Stimulated activated CD4-positive, alpha-beta T cell treated with anti-CD3 and anti-CD28 coated beads, Interleukin-1b, Interleukin-23, amount 100 ng/mL, for 1 hour (primary cell): ENCODE measurements at places on chromosomes 1 and 21.

- DNase-seq = no peak
These were observed 27.6 kb downstream of the SLC44A5 start for GRCh38 chr1:75583282-75583681.

DNA sequence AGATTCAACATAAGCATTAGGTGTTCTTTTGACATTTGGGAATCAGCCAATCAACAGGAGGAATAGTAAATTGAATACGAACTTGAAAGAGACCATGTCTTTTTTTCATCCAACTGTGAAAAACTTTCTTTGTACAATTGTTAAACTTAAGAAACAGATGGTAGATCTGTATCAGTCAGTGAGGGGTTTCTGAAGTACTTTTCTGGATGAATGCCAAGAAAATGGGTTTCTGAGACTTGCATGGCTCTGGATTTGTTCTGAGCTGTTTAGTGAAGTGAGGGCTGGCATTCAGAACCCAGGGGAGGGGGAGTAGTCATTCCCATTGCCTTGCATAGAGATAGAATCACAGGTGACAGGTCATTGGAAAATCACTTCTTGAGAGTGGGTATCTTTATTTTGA lies 37.4 kb downstream of the PTPRC start:
- no peak for DNase-seq

- DNase-seq = no peak
These were observed 28.5 kb upstream of the C1orf105 start for GRCh38 chr1:172391976-172392375.

DNA sequence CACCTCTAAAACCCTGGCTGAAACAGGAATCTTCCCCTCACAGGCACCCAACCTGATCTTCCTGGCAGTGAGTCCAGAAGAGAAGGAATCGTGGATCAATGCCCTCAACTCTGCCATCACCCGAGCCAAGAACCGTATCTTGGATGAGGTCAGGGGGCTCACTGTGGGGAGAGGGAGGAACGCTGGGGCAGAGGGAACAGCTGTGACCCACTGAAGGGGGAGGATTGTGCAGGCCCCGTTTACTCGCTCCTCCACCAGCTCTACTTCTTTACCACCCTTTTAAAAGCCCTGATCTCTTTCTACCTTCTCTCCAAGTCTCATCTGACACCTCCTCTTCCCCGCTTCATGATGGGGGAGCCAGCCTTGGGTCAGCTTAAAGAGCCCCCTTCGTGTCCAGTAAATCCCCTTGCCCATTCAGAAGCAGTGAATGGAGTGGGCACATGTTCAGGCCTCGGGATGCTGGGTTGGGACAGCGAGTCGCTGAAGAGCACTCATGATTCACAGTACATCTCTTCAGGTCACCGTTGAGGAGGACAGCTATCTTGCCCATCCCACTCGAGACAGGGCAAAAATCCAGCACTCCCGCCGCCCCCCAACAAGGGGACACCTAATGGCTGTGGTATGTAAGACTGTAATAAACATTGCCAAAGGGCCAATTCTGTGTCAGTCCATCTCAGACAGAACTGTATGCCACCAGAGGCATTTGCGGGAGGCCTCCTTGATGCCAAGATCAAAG lies 7.3 kb downstream of the PLEKHO1 start:
- no peak for DNase-seq

DNA sequence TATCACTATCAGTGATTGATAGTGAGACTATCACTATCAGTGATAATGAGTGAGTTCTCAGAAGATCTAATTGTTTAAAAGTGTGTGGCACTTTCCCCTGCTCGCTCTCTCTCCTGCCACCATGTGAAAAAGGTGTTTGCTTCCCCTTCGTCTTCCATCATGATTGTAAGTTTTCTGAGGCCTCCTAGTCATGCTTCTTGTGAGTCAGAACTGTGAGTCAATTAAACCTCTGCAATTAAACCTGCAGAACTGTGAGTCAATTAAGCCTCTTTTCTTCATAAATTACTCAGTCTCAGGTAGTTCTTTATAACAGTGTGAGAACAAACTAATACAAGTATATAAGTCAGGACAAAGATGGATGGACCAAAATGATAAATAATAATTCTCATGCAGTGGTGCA lies 7.0 kb upstream of the IL23R start:
- DNase-seq = no peak

DNA sequence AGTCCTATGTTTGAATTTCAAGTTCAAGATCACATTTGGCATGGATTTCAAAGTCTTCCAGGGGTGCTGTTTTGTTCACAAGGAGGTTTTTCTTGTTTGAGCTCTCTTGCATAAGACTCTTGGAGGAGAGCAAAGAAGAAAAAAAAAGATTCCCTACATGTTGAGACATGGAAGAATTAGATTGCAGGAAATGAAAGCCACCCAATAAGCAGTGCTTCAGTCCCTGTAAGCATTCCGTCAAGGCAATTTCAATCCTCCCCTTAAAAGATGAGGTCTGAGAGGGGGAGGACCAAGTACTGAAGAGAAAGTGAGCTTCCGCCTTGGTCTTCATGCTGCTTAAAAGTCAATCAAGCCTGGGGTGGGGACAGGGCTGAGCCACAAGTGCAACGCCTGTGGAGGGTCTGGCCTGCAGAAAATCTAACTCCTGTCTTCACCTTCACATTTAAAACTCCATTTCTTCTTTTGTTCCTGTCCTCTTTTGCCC lies 50.2 kb downstream of the LPAR3 start:
- DNase-seq = no peak

DNA sequence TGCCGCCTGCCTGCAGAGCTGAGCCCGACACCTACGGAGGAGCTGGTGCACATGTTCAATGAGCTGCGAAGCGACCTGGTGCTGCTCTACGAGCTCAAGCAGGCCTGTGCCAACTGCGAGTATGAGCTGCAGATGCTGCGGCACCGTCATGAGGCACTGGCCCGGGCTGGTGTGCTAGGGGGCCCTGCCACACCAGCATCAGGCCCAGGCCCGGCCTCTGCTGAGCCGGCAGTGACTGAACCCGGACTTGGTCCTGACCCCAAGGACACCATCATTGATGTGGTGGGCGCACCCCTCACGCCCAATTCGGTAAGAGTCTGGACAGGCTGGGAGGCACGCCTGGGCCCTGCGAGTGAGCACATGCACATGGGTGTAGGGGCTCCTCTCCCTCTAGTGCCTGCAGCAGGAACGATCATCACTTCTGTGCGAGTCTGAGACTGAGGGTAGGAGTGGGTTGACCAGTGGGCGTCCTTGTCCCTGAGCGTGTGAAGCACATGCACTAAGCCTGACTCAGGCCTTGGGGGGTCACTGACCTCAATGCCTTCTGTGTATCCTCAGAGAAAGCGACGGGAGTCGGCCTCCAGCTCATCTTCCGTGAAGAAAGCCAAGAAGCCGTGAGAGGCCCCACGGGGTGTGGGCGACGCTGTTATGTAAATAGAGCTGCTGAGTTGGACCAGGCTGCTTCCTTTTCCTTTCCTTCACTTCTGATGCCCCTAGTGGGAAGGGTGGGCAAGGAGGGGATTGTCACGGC lies 6.9 kb downstream of the DMAP1 start:
- no peak for DNase-seq

- no peak for DNase-seq
These were observed 94.2 kb downstream of the DISC1 start for GRCh38 chr1:231720652-231721325.

DNA sequence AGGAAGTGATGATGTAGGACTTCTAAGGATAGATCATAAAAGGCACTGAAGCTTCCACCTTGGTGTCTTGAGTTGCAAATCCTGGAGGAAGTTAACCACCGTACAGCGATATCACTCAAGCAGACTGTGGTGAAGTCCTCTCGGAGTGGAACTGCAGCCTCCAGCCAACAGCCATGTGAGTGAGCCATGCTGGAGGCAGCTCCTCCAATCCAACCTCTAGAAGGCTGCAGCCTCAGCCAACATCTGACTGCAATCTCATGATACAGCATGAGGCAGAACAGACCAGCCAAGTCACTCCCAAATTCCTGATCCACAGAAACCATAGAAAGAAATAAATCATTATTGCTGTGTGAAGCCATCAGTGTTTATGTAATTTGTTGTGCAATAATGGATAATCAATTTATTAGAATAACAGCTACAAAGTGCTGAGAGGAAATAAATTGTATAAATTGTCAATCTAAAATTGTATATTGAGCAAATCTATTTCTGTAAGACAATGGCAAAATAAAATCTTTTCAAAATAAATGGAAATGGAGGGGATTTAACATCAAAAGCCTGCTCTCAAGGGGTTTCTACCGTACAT lies 65.0 kb downstream of the PRSS38 start:
- DNase-seq = no peak

DNA sequence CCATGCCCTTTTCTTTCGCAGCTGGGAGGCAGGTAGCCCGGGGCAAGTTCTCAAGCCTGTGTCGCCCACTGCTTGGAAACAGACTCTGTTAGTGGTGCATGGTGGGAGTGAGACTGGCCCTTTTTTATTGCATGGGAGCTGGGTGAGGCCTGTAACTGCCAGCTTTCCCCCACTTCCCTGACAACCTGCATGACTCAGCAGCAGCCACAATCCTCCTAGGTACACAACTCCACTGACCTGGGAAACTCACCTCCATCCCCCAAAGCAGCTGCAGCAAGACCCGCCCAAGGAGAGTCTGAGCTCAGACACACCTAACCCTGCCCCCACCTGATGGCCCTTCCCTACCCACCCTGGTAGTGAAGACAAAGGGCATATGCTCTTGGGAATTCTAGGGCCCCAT lies 25.8 kb downstream of the PIGP start:
- no peak for DNase-seq

DNA sequence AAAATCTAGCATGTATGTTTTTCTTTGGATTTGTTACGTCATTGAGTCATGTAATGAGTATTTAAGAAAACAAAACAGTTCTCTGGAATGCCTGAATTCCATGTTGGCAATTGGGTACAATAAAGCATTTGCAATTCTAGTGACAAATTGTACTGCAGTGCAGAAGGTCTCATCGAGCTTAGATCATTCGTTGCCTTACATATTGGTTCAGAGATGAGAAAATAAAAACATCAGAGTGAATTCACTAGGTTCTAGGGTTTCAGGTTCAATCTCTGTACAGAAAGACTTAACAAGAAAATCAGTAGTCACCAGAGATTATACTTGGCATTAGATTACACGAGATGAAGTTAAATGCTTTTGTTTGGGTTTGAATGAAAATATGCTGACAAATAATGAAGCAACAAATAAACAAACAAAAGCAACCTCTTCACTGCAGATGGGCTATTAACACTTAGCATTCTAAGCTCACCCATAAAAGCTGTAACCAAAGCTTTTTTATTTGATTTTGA lies 124.7 kb downstream of the RYR2 start:
- no peak for DNase-seq

- no peak for DNase-seq
These were observed 56.9 kb upstream of the MAP1LC3C start for GRCh38 chr1:242055749-242056320.

- DNase-seq = no peak
These were observed 34.4 kb downstream of the ADAMTS1 start for GRCh38 chr21:26810676-26811415.

GRCh38 chr1:203480084-203480483 lies 4.5 kb downstream of the PRELP start:
- DNase-seq = no peak

GRCh38 chr1:220921498-220921897 lies 42.3 kb downstream of the HLX start:
- DNase-seq = no peak

GRCh38 chr1:187509091-187509490 lies 680.3 kb downstream of the PLA2G4A start:
- no peak for DNase-seq

DNA sequence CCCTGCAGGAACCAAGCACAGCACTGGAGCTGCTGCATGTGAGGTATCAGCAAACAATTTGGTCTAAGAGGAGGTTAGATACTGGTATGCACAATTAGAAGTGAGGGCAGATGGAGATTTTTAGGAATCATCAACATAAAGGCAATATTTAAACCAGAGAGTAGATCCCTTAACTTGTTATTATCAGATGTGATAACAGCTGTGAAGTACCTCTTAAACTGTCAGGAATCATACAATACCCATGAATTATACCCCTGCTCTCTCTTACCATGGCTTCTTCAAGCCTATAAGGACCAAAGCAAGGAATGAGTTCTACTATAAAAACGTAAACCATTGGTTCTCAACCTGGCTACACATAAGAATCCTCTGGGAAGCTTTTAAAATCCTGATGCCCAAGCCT lies 3.9 kb downstream of the BCAR3 start:
- no peak for DNase-seq

GRCh38 chr1:41222496-41222895 lies 19.6 kb downstream of the SCMH1 start:
- DNase-seq = no peak

DNA sequence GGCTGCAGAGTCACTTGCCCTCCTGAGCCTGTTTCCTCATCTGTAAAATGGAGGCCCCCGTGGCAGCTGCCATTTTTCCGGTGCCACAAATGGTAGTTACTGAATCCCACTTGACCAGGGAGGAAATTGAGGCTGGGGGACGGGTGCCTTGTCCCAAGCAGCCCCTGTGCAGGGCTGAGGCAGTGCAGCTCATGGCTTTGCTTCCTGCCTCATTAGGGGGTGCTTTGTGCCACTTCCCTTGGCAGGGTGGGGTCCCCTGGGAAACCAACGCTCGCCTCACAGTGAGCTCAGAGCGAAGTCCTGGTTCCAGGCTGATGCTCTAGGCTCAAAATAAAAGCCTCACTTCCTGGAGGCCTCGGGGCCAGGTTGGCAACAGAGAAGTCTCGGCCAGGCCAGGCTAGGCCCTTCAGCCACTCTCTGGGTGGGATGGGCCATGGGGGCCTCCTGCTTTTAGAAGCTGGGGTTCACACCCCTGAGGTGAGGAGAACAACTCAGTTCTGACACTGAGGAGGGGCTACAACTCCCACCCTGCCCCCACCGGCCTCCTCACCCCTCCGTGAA lies 6.8 kb downstream of the LAPTM5 start:
- no peak for DNase-seq

- DNase-seq = no peak
These were observed 68.7 kb upstream of the PAX7 start for GRCh38 chr1:18561967-18562366.

DNA sequence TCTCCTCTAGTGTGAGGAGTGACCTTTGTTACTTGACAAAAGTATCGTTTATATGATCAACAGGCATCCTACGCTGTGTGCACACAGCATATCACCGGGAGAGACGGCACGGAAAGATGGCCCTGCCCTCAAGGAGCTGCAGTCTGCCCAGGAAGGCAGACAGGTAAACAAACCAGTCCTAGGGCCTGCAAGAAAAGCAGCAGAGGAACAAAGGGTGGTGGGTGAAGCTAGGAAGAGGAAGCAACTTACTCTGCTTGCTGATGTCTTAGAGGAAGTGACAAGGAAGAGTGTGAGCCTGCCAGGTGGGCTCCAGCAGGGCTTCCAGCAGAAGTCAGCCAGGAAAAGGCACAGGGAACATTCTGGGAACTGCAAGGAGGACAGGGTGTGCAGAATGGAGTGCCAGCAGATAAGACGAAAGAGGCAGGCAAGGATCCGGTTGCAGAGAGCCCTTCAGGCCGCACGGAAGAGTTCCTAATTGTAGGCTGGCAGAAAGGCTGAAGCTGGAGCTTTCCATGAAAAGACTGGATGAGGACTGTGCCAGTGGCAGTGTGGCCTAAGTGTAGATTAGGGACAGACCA lies 106.7 kb downstream of the SLC45A1 start:
- DNase-seq = no peak
